ENCODE measurements at places on chromosomes 4 and X.

DNA sequence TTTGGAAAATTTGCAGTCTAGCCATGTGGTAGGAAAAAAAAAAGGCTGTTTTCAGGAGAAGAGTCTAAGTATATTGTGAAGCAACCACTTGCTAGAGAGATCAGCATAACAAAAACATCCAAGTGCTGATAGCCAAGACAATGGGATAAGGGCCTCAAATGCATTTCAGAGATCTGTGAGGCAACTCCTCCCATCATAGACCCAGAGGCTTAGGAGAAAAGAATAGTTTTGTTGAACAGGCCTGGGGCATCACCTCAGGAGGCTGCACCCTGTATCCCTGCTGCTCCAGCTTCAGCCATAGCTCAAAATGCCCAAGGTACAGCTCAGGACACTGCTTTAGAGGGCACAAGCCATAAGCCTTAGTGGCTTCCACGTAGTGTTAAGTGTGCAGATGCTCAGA lies 13.6 kb upstream of the GPR174 start:
- no peak overlapping the region for H3K4me3 ChIP-seq
- no peak for DNase-seq
- H3K27me3 ChIP-seq, result no peaks in the 10 kb centered on the region
- H3K27ac ChIP-seq, result no peak overlapping the region

DNA sequence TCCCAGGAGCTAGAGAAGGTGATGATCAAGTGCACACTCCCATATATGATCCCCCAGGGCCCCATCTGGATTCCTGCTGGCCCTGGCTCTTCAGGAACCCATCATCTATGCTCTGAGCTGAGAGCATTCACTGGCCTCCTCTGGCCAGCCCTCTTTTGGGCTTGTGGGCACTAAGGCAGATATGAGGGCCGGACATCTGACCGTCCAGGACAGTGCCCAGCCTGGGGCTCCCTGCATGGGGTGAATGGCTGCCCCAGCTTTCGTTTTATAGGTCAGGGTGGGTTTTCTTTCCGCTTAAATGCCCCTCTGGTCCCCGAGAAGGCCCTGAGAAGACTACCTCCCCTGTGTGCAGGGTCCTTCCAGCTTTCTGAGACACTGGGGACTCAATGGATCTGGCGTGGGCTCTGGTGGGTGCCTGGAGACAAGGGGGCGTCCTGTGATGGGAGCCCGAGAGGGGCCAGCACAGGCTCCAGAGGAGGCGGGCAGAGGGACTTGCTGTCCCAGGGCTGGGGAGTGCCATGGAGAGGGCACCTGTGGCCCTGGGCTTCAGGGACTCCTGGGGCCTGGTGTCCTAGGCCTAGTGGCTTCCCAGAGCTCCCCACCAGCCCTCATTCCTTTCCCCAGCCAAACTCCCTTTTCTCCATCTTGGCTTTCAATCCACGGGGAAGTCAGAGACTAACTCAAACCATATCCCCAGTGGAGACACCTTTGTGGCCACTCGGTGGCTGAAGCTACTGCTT lies 39.5 kb upstream of the GRPEL1 start:
- no peak overlapping the region for H3K4me3 ChIP-seq
- H3K27me3 ChIP-seq, result no peaks in the 10 kb centered on the region
- no peak for DNase-seq

- no peaks in the 10 kb centered on the region for H3K36me3 ChIP-seq
- no peaks in the 10 kb centered on the region for H3K4me1 ChIP-seq
- no peak overlapping the region for H3K27ac ChIP-seq
- H3K4me3 ChIP-seq, result no peak overlapping the region
- no peak for DNase-seq
- H3K27me3 ChIP-seq, result no peaks in the 10 kb centered on the region
Measured at GRCh38 chrX:142249721-142250120, 44.6 kb upstream of the MAGEC2 start.

- H3K4me1 ChIP-seq, result no peaks in the 10 kb centered on the region
- H3K27me3 ChIP-seq, result no peaks in the 10 kb centered on the region
- H3K4me3 ChIP-seq, result no peak overlapping the region
- no peak for DNase-seq
Measured at GRCh38 chr4:123449780-123450179, 53.2 kb downstream of the SPRY1 start.

DNA sequence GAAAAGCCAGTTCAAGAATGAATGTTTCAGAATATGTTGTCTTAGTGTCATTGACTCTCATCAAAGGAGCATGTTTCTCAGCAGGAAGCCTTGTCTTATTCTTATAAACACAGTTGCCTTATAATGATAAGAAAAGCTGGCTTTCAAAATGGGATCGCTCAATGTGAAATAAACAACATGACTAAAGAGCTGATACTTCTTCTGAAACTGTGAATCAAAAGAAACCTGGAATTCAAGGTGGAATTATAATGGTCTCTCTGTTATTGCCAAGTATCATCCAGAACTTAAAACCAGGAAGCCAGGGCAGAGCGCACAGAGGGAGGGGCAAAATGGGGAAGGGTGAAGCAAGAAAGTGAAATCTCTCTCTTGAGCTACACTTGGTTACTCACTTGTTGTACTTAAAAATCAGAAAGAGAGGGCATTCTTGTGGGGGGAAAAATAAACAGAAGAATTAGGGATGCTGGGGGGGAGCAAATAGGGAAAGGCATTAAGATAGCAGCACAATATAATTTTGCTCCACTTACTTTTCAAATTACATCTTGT lies 270.0 kb downstream of the MAPK10 start:
- H3K27me3 ChIP-seq, result no peaks in the 10 kb centered on the region
- H3K4me3 ChIP-seq, result no peak overlapping the region
- no peak overlapping the region for H3K27ac ChIP-seq
- H3K36me3 ChIP-seq, result no peaks in the 10 kb centered on the region
- no peaks in the 10 kb centered on the region for H3K4me1 ChIP-seq

GRCh38 chr4:42401171-42401570 lies 3.9 kb downstream of the SHISA3 start:
- H3K4me3 ChIP-seq, result no peak overlapping the region
- no peaks in the 10 kb centered on the region for H3K4me1 ChIP-seq
- H3K36me3 ChIP-seq, result no peaks in the 10 kb centered on the region
- DNase-seq, result no peak

- DNase-seq, result no peak
- H3K27ac ChIP-seq, result no peak overlapping the region
- H3K36me3 ChIP-seq, result no peaks in the 10 kb centered on the region
Measured at GRCh38 chr4:18105030-18106011, 83.8 kb upstream of the LCORL start.

- no peaks in the 10 kb centered on the region for H3K36me3 ChIP-seq
- peaks cover 27% of the 10 kb centered on the region for H3K27me3 ChIP-seq
- no peak overlapping the region for H3K4me3 ChIP-seq
- DNase-seq, result no peak
Measured at GRCh38 chr4:16125571-16126445, 42.0 kb upstream of the PROM1 start.

DNA sequence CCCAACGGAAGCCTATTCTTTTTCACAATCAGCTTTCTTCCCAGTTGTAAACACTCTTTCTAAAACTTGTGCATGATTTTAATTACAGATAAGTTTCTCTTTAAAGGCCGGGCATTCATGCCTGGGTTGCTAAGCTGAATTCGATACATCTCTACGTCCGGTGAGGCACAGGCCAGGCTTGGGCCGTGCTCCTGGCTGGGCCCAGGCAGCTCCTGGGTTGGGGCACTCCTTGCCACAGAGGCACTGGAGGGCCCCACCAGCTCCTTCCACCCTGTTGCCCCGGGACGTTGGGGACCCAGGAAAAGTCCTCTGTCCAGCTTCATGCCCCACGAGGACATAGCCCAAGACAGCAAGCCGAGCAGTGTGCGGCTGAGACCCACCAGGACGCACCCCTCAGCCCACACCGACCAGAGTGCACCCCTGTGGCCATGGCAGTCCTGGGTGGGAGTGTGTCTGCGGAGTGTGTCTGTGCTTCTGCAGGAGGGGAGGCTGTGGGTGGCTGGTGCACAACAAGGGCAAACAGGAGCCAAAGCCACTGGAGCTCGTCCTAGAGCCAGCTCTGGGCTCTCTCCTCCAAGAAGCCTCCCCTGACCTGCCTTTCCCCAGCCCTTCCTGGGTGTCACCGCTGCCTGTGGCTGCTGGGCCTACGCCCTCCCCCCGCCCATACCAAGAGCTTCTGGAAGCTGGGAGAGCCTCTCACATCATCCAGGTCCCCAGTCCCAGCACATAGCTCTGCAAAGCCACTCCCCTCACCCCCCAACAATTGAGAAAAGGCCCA lies 128.0 kb upstream of the NKX1-1 start:
- no peaks in the 10 kb centered on the region for H3K4me1 ChIP-seq
- no peak overlapping the region for H3K27ac ChIP-seq
- peaks cover 11% of the 10 kb centered on the region for H3K27me3 ChIP-seq
- no peak for DNase-seq
- no peak overlapping the region for H3K4me3 ChIP-seq

Data from DND-41 (cell line).